Activated naive CD8-positive, alpha-beta T cell treated with anti-CD3 and anti-CD28 coated beads, Interleukin-2, amount 10 ng/mL, durations not matched to agents 7 days and 5 days (primary cell): ENCODE measurements at places on chromosomes 16 and 17. TPM values are rescaled to one million over a fixed set of nuclear protein-coding genes. Genes with fewer than 3 reads are reported as not detected.

TEDC2 gene
- 17.8 TPM for total RNA-seq

CES1 gene
- total RNA-seq = not detected

TBX2 gene
- not detected for total RNA-seq

KRT26 gene
- not detected for total RNA-seq

HAS3 gene
- total RNA-seq = 1.2 TPM

- DNase-seq = no peak
- H3K4me1 ChIP-seq = no peaks in the 10 kb centered on the region
- H3K36me3 ChIP-seq = no peaks in the 10 kb centered on the region
- H3K27ac ChIP-seq = no peak overlapping the region
Measured at GRCh38 chr16:62391134-62391533, 354.9 kb upstream of the CDH8 start.

DNA sequence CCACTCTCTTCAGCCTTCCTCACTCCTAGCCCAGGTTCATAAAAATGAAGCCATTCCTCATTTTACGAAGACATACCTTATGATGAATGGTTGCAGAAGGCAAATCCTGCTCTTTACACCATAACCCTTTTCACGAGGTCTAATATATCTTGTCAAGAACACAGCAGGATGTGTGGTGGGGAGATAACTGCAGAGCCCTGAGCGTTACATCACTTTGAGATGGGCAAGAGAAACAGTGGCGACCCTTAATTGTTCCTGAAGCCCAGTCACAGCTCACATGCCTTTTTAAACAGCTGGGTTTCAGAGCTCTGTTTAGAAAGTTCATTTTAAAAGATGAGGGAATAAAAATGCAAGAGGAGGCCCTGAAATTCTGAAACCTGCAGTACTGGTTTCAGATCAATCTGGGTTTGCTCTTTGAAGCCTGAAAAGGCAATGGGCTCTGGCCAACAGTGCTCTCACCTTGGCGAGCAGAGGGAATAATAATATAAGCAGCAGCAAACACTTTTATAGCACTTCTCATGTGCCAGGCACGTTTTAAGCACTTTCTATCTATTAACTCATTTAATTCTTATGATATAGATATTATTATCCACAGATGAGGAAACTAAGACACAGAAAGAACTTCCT lies 2.9 kb downstream of the FAM117A start:
- peak overlapping the region; percentile 62 for H3K27ac ChIP-seq
- peak overlapping the region; percentile 97 for H3K4me3 ChIP-seq

DNA sequence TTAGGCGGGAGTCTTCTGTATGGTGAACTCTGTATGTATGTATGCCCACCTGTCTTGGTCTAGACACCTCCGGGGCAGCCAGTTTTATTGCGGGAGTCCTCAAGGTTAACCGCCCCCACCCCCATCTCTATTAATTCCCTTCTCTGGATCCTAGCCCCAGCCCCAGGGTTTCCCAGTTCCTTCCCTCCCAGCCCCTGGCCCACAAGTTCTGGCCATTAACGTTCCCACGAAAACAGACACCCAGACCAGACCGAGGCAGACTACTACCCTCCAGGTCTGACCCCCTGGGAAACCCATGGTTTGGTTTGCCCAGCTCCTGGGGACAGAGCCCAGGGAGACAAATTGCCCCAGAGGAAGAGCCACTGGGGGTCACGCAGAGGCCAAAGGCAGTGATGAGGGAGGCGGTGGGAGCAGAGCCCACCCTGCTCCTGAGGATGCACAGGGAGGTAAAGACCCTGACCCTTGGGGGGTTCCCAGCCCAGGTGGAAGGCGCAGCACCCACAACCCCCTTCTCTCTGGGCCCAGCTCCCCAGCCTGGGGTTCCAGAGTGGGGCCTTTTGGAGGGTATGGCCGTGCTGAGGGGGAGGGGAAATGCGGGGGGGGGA lies 8.5 kb downstream of the TBKBP1 start:
- DNase-seq = peak; percentile 36
- H3K36me3 ChIP-seq = no peaks in the 10 kb centered on the region
- H3K4me3 ChIP-seq = peak overlapping the region; percentile 38
- peak overlapping the region; percentile 81 for H3K27ac ChIP-seq
- H3K27me3 ChIP-seq = no peaks in the 10 kb centered on the region

- H3K4me3 ChIP-seq = no peak overlapping the region
- H3K4me1 ChIP-seq = no peaks in the 10 kb centered on the region
- H3K36me3 ChIP-seq = no peaks in the 10 kb centered on the region
- no peak overlapping the region for H3K27ac ChIP-seq
- no peaks in the 10 kb centered on the region for H3K27me3 ChIP-seq
Measured at GRCh38 chr17:43591001-43591400, 44.9 kb upstream of the ETV4 start.

DNA sequence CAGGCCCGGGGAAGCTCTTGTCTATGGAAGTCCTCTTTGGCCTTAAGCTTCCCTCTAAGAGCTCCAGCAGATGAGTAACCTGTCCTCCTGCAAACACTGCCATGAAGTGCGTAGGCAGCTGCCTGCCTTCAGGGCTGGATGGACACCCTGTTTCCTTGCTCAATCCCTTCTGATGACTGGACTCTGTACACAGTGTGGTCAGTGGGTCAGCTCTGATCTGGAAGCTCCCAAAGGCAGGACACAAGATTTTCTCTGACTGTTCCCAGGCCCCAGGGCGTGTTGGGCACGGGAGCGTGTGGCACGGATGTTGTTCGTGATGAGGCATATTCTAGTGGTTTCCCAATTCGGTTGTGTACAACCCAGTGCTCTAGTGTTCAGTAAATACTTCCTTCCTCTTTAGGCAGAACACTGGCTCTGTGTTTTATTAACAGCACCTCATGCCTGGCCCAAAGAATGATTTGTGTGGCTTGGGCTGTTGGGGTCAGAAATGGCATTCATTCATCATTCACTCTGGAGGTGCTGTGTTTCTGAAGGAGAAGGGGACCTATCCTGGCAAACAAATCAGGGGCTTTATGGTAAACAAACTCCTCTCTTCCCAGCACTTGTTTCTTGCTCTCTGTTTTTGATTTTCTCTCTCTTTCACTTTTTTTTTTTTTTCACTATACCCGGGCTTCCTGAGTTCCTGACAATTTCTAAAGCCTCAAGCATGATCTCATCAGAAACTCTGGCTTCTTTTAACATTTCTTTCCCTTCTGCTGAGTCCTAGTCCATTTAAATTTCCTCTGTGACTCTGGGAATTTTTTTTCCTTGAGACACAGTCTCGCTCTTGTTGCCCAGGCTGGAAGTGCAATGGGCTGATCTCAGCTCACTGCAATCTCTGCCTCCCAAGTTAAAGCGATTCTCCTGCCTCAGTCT lies 12.0 kb upstream of the RNF157 start:
- H3K36me3 ChIP-seq = peaks cover 4% of the 10 kb centered on the region
- no peaks in the 10 kb centered on the region for H3K27me3 ChIP-seq
- H3K27ac ChIP-seq = peak overlapping the region; percentile 89

DNA sequence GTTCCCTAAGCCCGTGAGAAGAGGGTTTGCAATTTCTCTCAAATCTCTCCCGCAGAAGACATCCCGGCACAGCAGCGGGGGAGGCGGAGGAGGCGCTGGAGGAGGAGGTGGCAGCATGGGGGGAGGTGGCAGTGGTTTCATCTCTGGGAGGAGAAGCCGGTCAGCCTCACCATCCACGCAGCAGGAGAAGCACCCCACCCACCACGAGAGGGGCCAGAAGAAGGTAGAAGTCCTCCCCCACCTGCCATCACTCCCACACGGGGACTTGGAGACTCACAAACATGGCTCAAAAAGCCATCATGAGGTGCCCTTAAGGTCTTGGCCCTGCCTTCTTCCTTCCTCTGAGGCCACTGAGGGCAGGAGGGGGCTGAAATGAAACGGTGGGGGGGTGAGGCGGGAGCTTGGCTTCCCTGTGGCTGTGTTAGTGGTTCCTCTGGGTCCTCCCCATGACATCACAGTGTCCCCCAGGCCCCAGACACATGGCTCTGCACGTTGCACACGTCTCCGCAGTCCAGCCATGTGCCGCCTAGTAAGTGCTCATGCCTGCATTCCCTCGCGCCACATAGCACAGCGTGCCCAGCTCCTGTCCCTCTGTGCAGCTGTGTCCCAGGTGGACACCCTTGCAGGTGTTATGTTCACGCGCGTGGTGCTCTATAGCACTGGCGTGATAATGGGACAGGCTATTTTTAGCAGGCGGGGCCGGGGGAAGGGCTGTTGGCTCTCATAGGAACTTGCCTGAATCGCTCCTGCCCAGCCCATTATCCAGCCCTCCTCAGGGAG lies 6.9 kb downstream of the MLLT6 start:
- no peak for DNase-seq
- no peak overlapping the region for H3K4me3 ChIP-seq
- no peaks in the 10 kb centered on the region for H3K27me3 ChIP-seq
- peaks cover 31% of the 10 kb centered on the region for H3K36me3 ChIP-seq
- peaks cover 52% of the 10 kb centered on the region for H3K4me1 ChIP-seq

DNA sequence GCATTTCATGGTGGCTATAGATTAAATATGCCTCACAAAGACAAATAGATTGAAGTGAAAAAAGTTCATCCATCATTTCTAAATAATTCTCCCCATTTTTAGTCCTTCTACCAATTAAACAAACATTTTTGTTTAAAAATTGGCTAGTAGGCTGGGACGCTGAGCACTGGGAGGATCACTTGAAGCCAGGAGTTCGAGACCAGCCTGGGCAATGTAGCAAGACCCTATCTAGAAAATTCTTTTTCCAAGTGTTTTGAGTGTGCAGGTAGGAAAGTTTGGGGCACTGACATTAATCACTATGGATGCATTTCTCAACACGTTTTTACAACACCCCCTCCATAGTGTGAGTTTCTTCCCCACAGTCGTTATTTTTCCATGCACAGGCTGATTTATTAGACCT lies 56.7 kb downstream of the MRC2 start:
- H3K27ac ChIP-seq = no peak overlapping the region
- H3K36me3 ChIP-seq = no peaks in the 10 kb centered on the region
- peaks cover 3% of the 10 kb centered on the region for H3K27me3 ChIP-seq
- no peak for DNase-seq
- no peak overlapping the region for H3K4me3 ChIP-seq
- no peaks in the 10 kb centered on the region for H3K4me1 ChIP-seq

- peaks cover 3% of the 10 kb centered on the region for H3K36me3 ChIP-seq
- DNase-seq = no peak
- no peak overlapping the region for H3K27ac ChIP-seq
- peaks cover 8% of the 10 kb centered on the region for H3K4me1 ChIP-seq
- H3K4me3 ChIP-seq = no peak overlapping the region
Measured at GRCh38 chr17:65366102-65366844, 195.2 kb downstream of the AXIN2 start.

- no peak overlapping the region for H3K4me3 ChIP-seq
- H3K4me1 ChIP-seq = peaks cover 18% of the 10 kb centered on the region
- H3K27ac ChIP-seq = peak overlapping the region; percentile 51
- DNase-seq = no peak
Measured at GRCh38 chr17:76659928-76660655, 16.5 kb upstream of the ST6GALNAC1 start.

- no peak overlapping the region for H3K27ac ChIP-seq
- H3K4me3 ChIP-seq = no peak overlapping the region
- H3K4me1 ChIP-seq = peaks cover 13% of the 10 kb centered on the region
- peak; percentile 43 for DNase-seq
- no peaks in the 10 kb centered on the region for H3K27me3 ChIP-seq
- peaks cover 9% of the 10 kb centered on the region for H3K36me3 ChIP-seq
Measured at GRCh38 chr17:29571883-29572681, 3.6 kb downstream of the TP53I13 start.

DNA sequence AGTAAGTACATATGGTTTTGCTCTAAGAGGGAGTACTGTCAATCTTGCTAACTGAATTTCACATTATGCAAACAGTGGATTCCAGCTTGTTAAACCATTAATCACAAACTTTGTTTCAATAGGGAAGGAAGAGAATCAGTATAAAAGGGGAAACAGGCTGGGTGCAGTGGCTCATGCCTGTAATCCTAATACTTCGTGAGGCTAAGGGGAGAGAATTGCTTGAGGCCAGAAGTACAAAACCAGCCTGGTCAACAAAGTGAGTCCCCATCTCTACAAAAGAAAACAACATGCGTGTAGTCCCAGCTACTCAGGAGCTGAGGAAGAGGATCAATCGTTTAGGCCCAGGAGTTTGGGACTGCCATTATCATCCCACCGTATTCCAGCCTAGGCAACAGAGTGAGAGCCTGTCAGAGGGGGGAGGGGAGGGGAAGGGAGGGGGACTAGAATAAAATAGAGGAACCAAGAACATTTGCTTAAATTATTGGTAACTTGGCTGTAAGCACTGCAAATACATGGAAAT lies 65.7 kb downstream of the FBXL20 start:
- no peaks in the 10 kb centered on the region for H3K4me1 ChIP-seq
- no peak overlapping the region for H3K4me3 ChIP-seq
- no peak overlapping the region for H3K27ac ChIP-seq
- H3K36me3 ChIP-seq = peaks cover 7% of the 10 kb centered on the region
- H3K27me3 ChIP-seq = no peaks in the 10 kb centered on the region
- no peak for DNase-seq

DNA sequence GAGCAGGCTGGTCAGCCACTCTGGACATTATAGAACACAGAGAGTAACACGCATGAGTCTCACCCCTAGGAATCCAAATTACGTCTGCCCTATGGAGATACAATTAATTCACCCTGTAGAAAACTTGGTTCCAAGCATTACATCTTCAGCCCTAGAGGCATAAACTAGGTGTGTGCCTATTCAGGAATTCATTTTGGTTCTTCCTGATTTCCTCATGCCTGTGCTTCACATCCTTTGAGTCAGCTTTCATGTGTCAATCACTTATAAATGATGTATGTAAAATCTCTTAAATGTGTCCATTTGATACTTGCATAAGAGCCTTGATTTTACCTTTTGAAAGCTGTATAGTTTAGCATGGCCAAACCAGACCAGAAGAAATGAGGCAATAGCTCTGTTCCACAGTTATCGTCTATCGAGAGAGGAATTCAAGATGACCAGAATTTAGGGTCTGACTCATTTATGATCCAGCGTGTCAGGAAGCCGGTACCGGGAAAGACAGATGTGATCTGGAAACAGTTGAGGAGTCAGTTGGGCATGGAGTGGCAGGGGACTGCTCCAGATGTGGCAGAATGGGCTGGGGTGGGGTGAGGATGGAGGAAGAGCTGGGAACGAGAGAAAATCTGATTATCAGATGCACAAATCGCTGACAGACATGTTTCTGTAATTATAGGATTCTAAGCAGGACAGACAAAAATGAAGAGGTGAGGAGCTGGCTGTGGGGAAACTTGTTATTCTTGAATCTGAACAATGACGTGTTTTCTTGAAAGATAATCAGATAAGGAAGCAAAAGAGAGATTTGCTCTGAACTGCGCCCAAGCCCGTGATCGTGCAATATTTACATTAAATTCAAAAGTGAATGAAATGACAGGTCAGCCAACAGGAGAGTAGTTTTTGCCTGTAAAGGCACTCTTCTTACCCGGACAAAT lies 76.7 kb downstream of the C16orf95 start:
- no peak overlapping the region for H3K27ac ChIP-seq
- DNase-seq = no peak
- no peak overlapping the region for H3K4me3 ChIP-seq
- no peaks in the 10 kb centered on the region for H3K36me3 ChIP-seq

DNA sequence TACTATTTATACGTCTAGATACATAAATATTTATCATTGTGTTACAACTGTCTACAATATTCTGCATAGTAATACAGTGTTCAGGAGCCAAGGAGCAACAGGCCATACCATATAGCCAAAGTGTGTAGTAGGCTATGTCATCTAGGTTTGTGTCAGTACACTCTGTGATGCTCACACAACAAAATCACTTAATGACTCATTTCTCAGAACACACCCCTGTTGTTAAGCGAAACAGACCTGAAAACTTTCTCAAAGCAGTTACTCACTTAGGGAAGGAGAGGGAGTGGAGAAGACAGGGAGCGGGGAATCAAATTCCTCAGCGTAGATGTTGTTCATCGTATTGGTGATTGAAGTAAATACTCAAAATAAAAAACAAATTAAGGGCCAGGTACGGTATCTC lies 269.5 kb downstream of the STX8 start:
- H3K36me3 ChIP-seq = no peaks in the 10 kb centered on the region
- DNase-seq = no peak
- H3K27ac ChIP-seq = no peak overlapping the region
- no peaks in the 10 kb centered on the region for H3K4me1 ChIP-seq
- H3K4me3 ChIP-seq = no peak overlapping the region
